ENCODE measurements at places on chromosomes 7 and 10.
A peak's percentile ranks its signal among the peaks of the same experiment; 100 is the strongest.

DNA sequence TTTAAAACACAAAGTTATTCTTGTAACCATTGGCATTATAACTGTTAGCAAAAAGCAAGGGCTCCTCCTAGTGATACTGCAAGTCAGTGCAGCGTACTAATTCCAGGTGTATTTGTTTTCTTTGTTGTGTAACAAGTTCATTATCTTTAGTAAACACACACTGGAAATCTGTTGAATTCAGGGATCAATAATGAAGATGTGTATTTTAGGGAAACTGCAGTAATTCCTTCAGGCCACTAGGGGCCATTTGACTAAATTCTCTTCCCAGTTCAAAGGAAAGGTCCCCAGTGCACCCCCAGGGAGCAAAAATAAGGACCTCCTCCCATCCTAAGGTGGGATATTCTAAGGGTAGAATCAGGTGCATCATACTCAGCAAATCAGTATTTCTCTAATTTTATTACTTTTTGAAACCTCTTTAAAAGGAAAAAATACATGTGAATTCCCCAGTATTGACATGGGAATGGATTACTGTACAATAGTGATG is 158.6 kb upstream of the LYZL1 start:
- peak; percentile 36 for DNase-seq

DNA sequence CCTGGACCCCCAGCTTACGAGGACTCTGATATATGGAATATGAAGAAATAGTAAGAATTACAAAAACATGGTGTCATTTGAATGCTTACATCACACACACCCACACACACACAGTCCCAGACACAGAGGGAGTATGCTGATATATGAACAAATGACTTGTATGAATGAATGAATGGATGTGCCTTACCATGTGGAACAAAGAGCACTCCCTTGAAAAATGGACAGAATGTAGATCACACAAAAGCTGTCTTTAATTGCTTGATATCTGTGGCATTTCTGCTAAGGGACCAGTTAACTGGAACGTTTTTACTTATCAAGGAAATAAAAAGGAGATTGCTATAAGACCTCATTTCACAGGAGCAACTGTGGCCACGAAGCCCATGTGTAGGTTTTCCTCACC is 46.0 kb downstream of the PRTFDC1 start:
- no peak for DNase-seq

GRCh38 chr7:157683747-157684156 is 346.9 kb downstream of the DNAJB6 start:
- DNase-seq, result no peak

- no peak for DNase-seq
These were observed 179.2 kb downstream of the CCDC3 start for GRCh38 chr10:12822126-12822892.

GRCh38 chr10:61320257-61320587 is 133.0 kb downstream of the TMEM26 start:
- no peak for DNase-seq

- peak; percentile 14 for DNase-seq
These were observed 167.5 kb upstream of the PODXL start for GRCh38 chr7:131723926-131724325.

DNA sequence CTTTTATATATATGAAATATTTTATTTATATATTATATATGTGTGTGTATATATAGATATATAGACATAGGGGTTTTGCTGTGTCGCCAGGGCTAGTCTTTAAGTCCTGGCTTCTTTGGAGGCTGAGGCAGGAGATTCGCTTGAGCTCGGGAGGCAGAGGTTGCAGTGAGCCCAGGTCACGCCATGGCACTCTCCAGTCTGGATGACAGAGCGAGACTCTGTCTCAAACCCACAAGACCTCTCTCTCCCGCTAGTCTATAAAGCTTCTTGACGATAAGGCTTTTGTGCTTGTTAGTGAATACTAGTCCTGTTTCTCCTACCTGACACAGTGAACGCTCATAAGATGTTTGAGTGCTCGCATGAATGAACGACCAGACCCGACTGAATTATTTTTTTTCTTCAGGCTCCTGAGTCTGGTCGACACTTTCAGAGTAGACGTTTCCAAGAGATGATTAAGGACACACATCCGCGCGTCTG is 577 bp upstream of the DDX21 start:
- peak; percentile 73 for DNase-seq

GRCh38 chr7:3003936-3004335 is 39.7 kb downstream of the CARD11 start:
- DNase-seq, result no peak

GRCh38 chr7:115346685-115347084 is 424.8 kb downstream of the MDFIC start:
- no peak for DNase-seq

DNA sequence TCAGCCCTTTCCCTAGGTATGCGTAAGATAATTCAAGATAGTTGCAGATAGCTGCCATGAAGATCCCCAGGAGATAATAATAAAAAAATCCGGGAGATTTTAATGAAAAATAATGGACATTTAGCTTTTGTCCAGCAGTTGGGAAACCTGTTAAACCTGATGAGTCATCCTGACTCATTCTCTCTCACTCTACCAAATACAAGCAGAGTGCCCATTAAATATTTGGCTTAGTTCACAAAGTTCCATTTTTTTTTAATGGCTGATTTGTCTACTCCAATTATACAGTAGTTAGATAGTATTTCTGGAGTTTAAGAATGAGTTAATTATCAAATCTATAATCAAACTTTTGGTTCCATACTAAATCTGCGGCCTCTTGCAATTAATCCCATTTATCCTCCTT is 2.1 kb upstream of the SHTN1 start:
- DNase-seq, result peak; percentile 54

GRCh38 chr10:98172073-98172472 is 37.6 kb downstream of the R3HCC1L start:
- DNase-seq, result no peak

- DNase-seq, result peak; percentile 4
These were observed 277.6 kb downstream of the KCND2 start for GRCh38 chr7:120550494-120551048.

- no peak for DNase-seq
These were observed 34.8 kb downstream of the MDFIC start for GRCh38 chr7:114956702-114957101.

DNA sequence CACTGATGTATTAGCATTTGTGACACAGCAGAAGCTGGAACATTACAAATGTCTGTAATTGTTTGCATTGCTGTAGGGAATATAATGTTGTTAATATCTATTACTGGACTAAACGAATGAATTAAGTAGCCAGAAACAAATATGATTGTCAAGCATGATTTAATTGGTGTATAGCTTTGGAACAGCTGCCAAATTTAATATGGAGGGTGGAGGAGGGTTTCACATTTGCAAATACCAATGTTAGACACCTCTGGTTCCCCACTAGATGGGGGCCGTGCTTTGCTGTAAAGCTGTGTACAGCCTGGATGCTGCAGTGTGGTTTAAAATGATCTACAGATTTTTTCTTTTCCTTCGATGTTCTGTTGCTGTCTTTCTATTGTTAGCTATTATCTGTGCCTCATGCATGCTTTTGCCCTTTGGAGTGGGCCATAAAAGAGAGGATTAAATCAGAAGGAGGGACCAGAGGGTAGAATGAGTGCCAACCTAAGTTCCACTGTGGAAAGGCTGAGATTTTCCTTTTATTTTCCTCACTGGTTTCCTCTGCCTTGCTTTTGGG is 23.1 kb downstream of the DNAJB9 start:
- peak; percentile 33 for DNase-seq

DNA sequence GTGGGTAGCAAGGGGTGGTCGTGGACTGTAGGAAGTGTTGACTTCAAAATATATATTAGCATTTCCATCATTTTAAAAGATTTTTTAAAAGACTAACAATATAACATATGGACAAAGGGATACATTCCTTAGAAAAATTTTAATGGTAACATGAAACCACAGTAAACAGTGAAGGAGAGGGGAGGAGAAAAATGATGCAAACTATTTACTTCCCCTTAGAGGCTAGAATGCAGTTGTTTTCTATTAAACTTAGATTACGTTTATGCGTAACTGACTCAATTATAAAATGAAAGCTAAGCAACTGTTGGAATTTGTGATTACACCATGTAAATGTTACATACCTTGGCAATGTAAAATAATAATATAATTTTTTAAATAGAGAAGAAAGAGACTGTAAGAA is 41.3 kb downstream of the CALD1 start:
- DNase-seq, result no peak

- DNase-seq, result peak; percentile 62
These were observed 449.0 kb upstream of the IGFBP3 start for GRCh38 chr7:46369933-46370654.

DNA sequence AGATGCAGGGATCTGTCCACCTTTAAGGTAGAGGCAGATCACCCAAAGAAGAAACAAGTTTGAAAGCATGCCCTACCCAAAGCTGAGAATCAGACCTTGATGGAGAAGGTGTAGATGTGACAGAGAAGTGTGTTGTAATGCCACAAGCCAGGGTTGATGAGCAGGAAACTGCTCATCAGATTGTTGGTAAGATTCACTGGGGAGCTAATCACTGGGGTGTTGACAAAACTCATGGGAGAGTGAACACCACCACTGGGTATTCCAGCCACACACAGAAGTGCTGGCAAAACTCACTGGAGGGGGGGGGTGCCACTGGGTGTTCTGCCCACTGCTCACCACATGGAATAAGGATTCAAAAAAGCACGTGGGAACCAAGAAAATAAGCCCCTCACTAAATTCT is 95.2 kb downstream of the IQUB start:
- no peak for DNase-seq

DNA sequence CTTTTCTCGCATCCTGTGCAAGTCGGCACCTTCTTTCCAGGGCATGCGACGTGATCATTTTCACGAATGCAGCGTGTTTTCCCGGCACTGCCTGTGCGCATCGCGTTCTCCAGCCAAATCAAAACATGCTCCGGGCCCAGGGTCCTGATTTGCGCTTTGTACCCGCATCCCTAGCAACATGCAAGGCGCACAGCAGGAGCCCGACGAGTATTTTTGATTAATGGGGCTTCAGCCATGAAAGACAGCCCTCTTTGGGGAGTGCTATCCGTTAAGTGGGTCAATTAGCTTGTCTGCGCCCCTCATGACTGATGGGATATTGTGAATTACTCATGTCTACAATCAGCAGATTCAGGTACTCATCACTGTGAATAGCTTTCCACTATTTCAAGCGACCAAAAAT is 243.3 kb upstream of the RNF32 start:
- no peak for DNase-seq

- no peak for DNase-seq
These were observed 216.1 kb downstream of the HTR7 start for GRCh38 chr10:90641731-90642130.

DNA sequence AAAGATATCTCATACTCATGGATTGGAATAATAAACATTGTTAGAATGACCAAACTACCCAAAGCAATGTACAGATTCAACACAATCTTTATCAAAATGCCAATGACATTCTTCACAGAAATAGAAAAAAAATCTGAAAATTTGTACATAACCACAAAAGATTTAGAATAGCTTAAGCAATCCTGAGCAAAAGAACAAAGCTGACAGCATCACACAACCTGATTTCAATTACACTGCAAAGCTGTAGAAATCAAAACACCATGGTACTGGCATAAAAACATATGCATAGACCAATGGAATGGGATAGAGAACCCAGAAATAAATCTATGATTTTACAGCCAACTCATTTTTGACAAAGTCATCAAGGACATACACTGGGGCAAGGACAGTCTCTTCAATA is 130.0 kb upstream of the TMEM72 start:
- no peak for DNase-seq

GRCh38 chr10:46516660-46517416 is 39.6 kb downstream of the GPRIN2 start:
- peak; percentile 78 for DNase-seq

DNA sequence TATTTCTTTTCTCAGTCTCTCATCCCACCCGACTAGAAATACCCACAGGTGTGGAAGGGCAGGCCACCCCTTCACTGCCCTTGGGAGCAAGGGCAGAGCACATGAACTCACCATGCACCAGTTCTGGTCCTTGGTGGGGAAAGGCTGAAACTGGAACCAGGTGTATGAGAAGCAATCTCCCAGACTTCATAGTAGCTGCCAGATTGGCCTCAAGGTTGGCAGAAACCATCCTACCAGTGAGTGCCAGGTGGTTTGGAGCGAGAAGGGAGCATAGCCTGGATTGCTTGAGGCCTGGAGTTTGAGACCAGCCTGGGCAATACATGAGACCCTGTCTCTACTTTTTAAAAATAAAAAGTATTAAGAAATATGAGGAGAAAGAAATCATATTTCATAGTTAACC is 138.8 kb downstream of the LYZL1 start:
- DNase-seq, result no peak

- DNase-seq, result no peak
These were observed 40.4 kb downstream of the GTF2IRD1 start for GRCh38 chr7:74494076-74494548.

DNA sequence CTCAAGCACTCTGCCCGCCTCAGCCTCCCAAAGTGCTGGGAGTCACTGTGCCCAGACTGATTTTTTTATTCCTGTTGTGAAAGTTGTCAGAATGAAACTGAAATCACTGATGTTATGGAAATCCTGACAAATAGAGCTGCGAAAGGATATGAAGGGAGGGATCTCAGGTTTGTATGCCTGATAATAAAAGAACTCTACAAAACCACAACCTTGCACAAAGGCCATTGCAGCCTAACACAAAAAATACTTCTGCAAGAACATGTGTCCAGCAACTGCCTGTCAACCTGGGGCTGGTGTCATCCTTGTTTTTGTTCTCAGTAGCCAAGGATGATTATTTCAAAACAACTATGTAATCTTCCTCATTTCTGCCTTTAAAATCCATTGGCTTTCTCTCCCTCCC is 126.1 kb downstream of the NEBL start:
- no peak for DNase-seq

DNA sequence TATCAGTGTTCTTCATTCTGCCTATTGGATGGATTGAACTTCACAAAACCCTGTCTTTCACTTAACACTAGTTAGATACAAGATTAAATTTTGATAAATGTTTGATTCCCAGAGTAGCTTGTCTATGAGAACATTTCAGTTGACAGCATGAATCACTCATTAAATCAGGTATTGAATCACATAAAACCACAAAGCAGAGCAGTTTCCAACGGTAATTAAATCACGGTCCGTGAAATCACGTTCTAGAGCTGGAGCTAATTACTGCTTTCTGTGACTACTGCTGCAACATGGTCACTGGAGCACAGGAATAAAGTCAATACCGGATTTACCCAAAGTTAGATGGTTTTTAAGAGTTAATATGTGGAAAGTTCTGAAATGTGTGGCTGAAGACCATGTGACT is 257.8 kb upstream of the PCDH15 start:
- no peak for DNase-seq

GRCh38 chr7:143050931-143051330 is 1.2 kb upstream of the OR6V1 start:
- no peak for DNase-seq

- DNase-seq, result no peak
These were observed 152.0 kb downstream of the SLC16A9 start for GRCh38 chr10:59557642-59558041.

GRCh38 chr7:132652507-132652906 is 76.2 kb upstream of the PLXNA4 start:
- DNase-seq, result no peak

GRCh38 chr7:131498237-131498885 is 58.1 kb downstream of the PODXL start:
- no peak for DNase-seq

- no peak for DNase-seq
These were observed 100.1 kb upstream of the TMEM72 start for GRCh38 chr10:44811072-44811471.
